ENCODE measurements at places on chromosomes 2 and 18. TPM values are rescaled to one million over a fixed set of nuclear protein-coding genes. Genes with fewer than 3 reads are reported as not detected.

The AQP12A gene
- not detected for total RNA-seq

The LYG1 gene
- 1.6 TPM for total RNA-seq

The IL36G gene
- not detected for total RNA-seq

The ALPP gene
- total RNA-seq, result 0.37 TPM

The GATA6 gene
- total RNA-seq, result 2.2 TPM

The APCDD1 gene
- total RNA-seq, result not detected

The SULT1C2 gene
- total RNA-seq, result 0.36 TPM

The TFPI gene
- 72.0 TPM for total RNA-seq

The GKN2 gene
- 3.7 TPM for total RNA-seq

The TMEM163 gene
- 0.12 TPM for total RNA-seq

The EVA1A gene
- 12.6 TPM for total RNA-seq

The FSHR gene
- not detected for total RNA-seq

The METAP1D gene
- total RNA-seq, result 3.1 TPM

The PGAP1 gene
- total RNA-seq, result 3.2 TPM

The SLC19A3 gene
- 3.4 TPM for total RNA-seq

The PHOSPHO2 gene
- 3.1 TPM for total RNA-seq

The KCNG3 gene
- total RNA-seq, result 1.3 TPM

The CSRNP3 gene
- not detected for total RNA-seq

The LRRC30 gene
- not detected for total RNA-seq

The RTP5 gene
- total RNA-seq, result not detected

The CACNB4 gene
- total RNA-seq, result 0.10 TPM

The RPE gene
- 68.6 TPM for total RNA-seq

The SLC66A2 gene
- 17.5 TPM for total RNA-seq

The HMSD gene
- total RNA-seq, result 0.26 TPM

The MEP1B gene
- total RNA-seq, result 0.15 TPM

The PSMA8 gene
- not detected for total RNA-seq

The CD8B2 gene
- not detected for total RNA-seq

The KCTD1 gene
- total RNA-seq, result 34.7 TPM

The GALNT14 gene
- total RNA-seq, result 46.1 TPM

The STON1 gene
- 0.34 TPM for total RNA-seq

The TRAK2 gene
- 12.0 TPM for total RNA-seq

The ARMC9 gene
- 14.7 TPM for total RNA-seq

The STARD6 gene
- total RNA-seq, result not detected

The LYPD6 gene
- 0.06 TPM for total RNA-seq

The DSEL gene
- total RNA-seq, result 0.40 TPM

The KCNE4 gene
- total RNA-seq, result 1.2 TPM

The RAB6C gene
- not detected for total RNA-seq

The ROCK1 gene
- 17.7 TPM for total RNA-seq

The CROCC2 gene
- total RNA-seq, result not detected

The SELENOI gene
- 20.3 TPM for total RNA-seq

The PRKAG3 gene
- not detected for total RNA-seq

The POTEC gene
- not detected for total RNA-seq

The RPL37A gene
- 4,645 TPM for total RNA-seq

The DSG1 gene
- total RNA-seq, result not detected

The TMEM200C gene
- not detected for total RNA-seq
